Panc1 (cell line): ENCODE measurements at places on chromosomes 12 and 14.

GRCh38 chr12:107163413-107163812, 70.1 kb upstream of the CRY1 start:
- no peak overlapping the region for H3K27ac ChIP-seq
- H3K4me1 ChIP-seq = no peaks in the 10 kb centered on the region
- no peak overlapping the region for H3K4me3 ChIP-seq
- H3K36me3 ChIP-seq = no peaks in the 10 kb centered on the region
- H3K27me3 ChIP-seq = peaks cover 7% of the 10 kb centered on the region
- no peak for DNase-seq

- peak overlapping the region; percentile 51 for H3K4me3 ChIP-seq
- H3K27ac ChIP-seq = peak overlapping the region; percentile 89
- H3K27me3 ChIP-seq = no peaks in the 10 kb centered on the region
- DNase-seq = no peak
- H3K36me3 ChIP-seq = peaks cover 4% of the 10 kb centered on the region; the same call in 1 of the 2 replicates
These were observed 3.6 kb upstream of the RHOF start for GRCh38 chr12:121796855-121797751.

GRCh38 chr14:36450550-36450949, 69.5 kb downstream of the NKX2-1 start:
- H3K4me3 ChIP-seq = no peak overlapping the region
- H3K4me1 ChIP-seq = no peaks in the 10 kb centered on the region
- DNase-seq = no peak
- no peaks in the 10 kb centered on the region for H3K27me3 ChIP-seq
- no peaks in the 10 kb centered on the region for H3K36me3 ChIP-seq
- no peak overlapping the region for H3K27ac ChIP-seq

GRCh38 chr14:25546826-25547225, 496.9 kb upstream of the STXBP6 start:
- H3K4me3 ChIP-seq = no peak overlapping the region
- no peaks in the 10 kb centered on the region for H3K27me3 ChIP-seq
- DNase-seq = no peak
- H3K27ac ChIP-seq = no peak overlapping the region

GRCh38 chr14:89425931-89426330, 8.9 kb upstream of the FOXN3 start:
- no peaks in the 10 kb centered on the region; the same call in 1 of the 2 replicates for H3K27me3 ChIP-seq
- no peaks in the 10 kb centered on the region for H3K36me3 ChIP-seq
- no peak overlapping the region for H3K27ac ChIP-seq

GRCh38 chr12:48907245-48907644, 18.0 kb downstream of the FKBP11 start:
- H3K36me3 ChIP-seq = no peaks in the 10 kb centered on the region
- no peaks in the 10 kb centered on the region for H3K27me3 ChIP-seq
- DNase-seq = no peak
